ENCODE measurements at places on chromosomes 3 and 15. TPM values are rescaled to one million over a fixed set of nuclear protein-coding genes. Genes with fewer than 3 reads are reported as not detected.

Gene ZBBX
- not detected for total RNA-seq

Gene C2CD4A
- total RNA-seq = not detected

Gene THPO
- 0.31 TPM for total RNA-seq

Gene SLC28A2
- total RNA-seq = not detected

Gene ANP32A
- total RNA-seq = 126 TPM

Gene PLSCR4
- total RNA-seq = 30.1 TPM

Gene LRRC3B
- 0.03 TPM for total RNA-seq

Gene ATP13A5
- not detected for total RNA-seq

Gene MAN2C1
- total RNA-seq = 122 TPM

Gene ACVR2B
- total RNA-seq = 5.2 TPM

Gene NEIL1
- 22.3 TPM for total RNA-seq

Gene TLR9
- total RNA-seq = 0.09 TPM

Gene COL7A1
- 9.0 TPM for total RNA-seq

Gene TGFBR2
- total RNA-seq = 196 TPM

Measured in right cardiac atrium (tissue), 5 donors.